HS-5 (cell line): ENCODE measurements at places on chromosomes 11 and 22.
A peak's percentile ranks its signal among the peaks of the same experiment; 100 is the strongest.

DNA sequence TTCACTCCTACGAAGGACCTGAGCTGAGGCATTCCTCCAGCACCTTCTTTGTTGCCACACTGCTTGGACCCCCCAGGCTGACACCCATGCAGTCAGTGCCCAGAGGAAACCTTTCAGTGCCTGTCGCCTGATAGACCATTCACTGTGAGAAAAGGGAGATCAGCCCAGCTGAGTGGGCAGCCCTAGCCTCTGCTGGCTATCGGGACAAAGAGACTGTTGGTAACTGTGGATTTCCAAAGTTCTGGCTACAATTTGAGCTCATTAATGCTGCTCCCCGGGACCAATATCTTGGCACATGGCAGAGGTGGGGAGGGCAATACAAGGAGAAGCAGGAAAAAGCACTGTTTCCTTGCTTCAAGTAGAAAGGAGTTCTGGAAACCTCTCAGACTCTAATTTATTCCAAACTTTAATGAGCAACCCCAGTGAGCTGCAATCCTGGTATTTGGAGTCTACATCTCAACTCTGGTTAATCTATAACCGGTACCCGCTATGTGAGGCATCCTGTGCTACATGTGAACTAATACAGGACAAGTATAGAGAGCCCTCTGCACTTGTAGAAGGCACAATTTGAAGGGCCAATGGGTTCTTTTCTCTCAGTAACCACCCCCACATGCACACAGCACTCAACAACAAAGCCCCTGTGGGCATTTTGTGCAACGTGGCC lies 200.7 kb upstream of the NCAM1 start:
- DNase-seq: no peak

DNA sequence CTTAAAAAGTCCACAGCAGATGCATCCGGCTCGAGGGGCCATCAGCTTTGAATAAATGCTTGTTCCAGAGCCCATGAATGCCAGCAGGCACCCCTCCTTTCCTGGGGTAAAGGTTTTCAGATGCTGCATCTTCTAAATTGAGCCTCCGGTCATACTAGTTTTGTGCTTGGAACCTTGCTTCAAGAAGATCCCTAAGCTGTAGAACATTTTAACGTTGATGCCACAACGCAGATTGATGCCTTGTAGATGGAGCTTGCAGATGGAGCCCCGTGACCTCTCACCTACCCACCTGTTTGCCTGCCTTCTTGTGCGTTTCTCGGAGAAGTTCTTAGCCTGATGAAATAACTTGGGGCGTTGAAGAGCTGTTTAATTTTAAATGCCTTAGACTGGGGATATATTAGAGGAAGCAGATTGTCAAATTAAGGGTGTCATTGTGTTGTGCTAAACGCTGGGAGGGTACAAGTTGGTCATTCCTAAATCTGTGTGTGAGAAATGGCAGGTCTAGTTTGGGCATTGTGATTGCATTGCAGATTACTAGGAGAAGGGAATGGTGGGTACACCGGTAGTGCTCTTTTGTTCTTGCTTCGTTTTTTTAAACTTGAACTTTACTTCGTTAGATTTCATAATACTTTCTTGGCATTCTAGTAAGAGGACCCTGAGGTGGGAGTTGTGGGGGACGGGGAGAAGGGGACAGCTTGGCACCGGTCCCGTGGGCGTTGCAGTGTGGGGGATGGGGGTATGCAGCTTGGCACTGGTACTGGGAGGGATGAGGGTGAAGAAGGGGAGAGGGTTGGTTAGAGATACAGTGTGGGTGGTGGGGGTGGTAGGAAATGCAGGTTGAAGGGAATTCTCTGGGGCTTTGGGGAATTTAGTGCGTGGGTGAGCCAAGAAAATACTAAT lies 1.9 kb downstream of the NEAT1 start:
- DNase-seq: peak; percentile 29

DNA sequence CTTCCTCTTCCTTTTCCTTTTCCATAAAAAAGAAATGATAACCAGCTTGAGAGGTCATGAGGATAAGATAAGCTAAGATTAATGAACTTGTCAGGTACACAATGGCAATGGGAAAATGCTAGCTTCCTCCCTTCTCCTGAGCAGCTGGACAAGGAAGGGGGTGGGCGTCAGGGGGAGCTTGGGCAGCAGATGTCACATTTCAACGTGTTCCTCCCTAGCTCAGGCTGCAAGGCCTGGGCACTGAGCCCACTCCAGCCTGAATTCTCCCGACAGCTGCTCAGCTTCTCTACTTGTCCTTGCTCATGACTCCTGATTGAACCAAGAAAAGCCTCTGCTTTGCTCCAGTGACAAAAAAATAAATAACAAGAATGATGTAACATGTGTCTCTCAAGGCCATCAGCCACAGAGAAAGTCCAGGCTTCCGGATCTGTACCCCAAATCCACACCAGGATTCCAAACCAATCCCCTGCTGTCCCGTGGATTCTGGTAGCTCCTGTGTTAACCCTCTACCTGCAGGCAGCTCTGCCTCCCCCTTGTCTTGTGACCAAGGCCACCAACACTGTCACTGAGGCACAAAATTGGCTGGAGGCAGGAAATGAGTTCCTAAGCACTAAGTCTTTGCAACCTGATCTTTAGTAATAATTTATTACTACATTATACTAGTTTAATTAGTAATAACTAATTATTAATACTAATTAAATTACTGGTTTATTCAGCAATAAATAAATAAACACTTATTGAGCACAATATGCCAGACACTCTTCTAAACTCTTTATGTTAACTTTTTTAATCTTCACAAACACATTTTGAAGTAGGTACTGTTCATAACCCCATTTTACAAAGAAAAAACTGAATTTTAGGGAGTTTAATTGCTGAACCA lies 146.5 kb downstream of the CCDC34 start:
- no peak for DNase-seq

DNA sequence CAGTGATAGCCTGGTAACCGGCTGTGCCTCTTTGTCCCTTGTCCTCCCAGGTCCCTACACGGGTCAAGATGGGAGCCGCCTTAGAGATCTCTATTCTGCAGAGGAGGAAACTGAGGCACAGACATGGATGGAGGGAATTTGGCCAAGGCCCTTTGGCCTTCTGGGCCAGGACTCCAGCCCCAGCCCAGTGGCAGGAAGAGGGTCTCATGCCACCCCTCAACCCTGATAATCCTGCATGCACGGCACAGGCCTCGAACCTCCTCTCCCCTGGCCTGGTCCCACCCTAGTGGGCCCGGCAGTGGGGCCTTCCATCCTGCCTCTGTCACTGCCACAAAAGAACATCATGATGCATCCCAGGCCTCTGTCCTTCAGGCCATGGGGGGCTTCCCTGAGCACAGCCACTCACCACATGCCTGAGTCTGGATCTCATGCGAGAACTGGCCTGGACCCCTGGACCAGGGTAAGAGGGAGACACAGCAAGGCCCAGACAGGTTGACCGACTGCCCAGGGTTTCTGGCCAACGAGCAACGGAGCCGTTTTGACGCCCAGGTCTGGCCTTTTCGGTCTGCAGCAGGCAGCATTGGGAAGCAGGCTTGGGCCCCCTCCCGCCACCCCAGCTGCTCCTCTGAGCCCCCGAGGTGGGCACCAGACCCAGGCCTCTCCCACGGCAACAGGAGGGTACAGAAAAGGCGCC lies 6.5 kb downstream of the LINC01488 start:
- DNase-seq: no peak

GRCh38 chr11:12724301-12725054 lies 50.3 kb downstream of the TEAD1 start:
- peak; percentile 34 for DNase-seq

DNA sequence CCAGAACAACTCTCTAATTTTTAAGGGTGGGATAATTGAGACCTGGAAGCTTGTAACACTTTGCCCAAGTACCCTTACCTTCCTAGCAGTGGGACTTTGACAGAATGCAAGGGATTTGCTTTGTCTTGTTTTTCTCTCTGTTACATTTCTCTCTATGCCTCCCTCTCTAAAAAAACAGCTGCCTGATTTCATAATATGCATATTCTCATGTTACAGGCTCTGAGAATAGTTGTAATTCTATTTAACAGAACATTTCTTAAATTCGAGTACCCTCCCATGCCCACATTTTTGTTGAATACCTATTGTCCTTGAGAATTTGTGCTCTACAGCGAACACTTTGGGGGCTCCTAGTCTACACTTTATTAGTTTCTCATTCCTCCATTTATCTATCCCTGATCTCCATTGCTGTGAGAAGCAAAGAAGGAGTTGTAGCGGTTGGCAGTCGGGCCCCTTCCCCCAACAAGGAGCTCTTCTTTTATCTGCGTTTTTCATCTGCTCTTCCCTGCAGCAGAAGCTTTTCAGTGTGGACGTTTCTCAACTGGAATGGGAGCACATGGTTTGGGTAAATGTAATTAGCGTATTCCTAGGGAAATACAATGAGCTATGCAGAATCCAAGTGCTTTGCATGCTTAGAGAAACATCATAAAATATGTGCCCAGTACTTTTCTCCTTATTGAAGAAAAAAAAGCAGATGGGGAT lies 117.7 kb upstream of the CCDC90B start:
- DNase-seq: no peak

GRCh38 chr11:68643585-68643984 lies 40.8 kb upstream of the GAL start:
- DNase-seq: no peak

- no peak for DNase-seq
Observed at GRCh38 chr11:62512961-62513360, 33.6 kb downstream of the AHNAK start.

DNA sequence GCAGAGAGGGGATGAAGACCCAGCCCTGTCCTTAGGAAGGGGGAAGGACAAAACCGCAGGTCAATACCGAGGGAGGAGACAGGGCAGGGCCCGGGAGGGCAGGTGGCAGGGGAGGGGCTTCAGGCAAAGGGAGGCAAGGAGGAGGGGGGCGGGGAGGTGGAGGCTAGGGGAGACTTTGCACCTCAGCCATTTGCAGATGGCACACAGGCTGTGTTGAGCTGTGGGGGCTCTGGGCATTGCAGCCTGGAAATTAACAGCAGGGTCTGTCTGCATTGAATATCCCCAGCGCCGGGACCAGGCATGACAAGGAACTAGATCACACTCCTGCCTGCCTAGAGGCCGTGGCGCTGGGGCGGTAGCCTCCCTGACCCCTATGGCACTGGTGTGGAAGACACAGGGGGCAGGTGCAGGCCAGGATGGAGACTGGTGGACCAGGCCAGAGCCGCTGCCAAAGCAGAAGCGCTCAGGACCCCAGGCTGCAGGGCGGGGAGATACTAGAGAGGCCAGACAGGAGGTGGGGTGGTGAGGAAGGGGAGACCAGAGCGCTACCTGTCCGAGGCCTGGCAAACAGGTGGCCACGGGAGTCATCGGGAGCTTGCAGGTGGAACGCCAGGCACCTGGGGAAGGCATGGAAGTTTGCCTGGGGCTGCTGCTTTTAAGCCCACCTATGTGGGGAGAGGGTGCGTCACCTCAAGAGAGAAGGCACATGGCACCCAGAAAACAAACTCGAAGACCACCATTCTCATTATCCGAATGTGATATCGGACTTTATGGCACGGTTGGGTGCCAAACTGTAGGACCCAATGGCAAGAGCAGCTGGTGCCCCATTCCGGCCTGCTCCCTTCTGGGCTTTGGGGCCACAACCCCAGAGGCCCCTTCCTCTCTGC lies 11.5 kb downstream of the CBX6 start:
- DNase-seq: no peak

DNA sequence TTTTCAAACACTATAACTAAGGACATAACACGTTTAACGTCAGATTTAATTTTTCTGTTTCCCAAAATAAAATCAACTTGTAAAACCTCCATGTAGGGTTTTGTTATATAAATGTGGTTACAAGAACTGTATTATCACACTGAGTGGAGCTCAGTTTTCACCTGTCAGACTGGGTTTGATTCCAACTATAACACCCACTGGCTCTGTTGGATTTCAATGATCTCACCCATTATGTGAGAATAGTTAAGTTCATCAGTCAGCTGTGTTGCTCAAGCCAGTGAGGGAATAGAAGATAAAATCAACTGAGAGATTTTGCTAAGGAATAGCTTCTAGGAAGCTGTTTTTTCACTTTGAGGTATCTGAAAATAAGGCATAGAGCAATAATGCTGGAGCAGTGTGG lies 5.1 kb upstream of the OR52R1 start:
- no peak for DNase-seq

DNA sequence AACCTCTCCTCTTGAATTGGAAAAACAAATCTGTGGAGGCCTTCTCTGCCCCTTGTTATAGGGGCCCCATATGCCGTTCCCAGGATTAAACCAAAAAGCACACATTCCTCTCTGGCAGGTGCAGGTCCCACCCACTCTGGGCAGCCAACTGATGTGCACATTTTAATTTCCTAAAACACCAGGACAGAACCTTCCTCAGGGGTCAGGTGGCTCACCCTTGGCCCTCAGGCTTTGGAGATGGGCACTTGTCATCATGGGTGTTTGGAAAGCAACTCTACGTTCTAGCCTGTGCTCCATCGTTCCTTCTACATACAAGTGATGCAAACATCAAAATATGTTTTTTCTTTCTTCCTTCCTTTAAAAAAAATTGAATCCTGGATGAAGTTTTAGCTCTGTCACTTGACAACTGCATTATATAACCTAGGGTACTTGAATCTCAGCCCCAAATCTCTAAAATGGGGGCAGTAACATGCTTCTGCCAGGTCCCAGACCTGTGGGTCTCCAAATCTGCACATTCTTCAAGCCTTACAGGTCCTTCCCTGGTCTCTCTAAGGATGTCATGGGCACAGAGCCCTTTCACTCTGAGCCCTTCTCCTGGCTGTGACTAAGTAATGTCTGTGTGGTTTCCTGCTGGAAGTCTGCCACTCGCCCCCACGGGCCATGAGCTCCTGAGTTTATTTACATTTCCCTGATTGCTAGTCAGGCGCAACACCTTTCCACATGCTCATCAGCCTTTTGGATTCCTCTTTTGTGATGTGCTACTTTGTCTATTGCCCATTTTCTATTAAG lies 43.8 kb downstream of the KCNQ1OT1 start:
- DNase-seq: no peak

DNA sequence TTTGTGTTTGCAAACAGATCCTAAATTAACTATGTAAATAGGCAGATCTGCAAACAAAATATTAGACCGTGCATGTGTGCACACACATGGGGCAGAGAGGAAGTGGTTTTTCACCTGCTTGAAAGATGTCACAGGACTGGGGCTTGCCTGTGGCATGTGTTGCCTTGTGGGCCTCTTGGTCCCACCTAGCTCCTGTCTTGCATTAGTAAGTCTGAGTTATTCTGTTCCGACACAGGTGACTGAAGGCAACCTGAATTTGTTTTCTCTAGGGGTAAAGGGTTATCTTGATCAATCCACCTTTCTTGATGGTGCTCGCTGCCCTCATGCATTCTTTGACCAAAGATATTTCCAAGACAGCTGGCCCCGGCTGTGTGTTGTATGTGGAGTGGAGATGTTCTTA lies 667.5 kb downstream of the NTM start:
- DNase-seq: no peak

- DNase-seq: no peak
Observed at GRCh38 chr11:87258171-87258833, 220.6 kb downstream of the TMEM135 start.

DNA sequence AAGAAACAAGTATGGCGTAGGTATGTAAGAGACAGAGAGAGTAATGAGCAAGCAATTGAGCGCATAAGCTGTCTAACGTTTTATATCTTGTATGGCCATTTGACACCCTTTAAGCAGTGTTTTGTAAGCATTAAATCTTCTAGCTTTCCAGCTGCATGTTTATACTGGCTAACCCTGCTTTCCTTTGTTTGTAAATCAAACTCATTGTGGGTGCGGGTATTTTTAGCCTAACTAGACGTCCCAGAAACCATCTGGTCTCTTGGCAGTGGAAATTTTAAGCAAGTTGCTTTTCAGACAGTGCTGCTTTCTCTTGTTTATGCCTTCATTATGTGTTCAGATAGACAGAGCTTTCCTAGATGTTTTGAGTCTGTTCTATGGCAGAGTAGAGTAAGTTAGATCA lies 73.5 kb downstream of the RNF169 start:
- DNase-seq: no peak
